ENCODE measurements at places on chromosomes 6 and 20.

GRCh38 chr6:41164551-41165120, 1.7 kb upstream of the TREM2 start:
- DNase-seq = no peak

DNA sequence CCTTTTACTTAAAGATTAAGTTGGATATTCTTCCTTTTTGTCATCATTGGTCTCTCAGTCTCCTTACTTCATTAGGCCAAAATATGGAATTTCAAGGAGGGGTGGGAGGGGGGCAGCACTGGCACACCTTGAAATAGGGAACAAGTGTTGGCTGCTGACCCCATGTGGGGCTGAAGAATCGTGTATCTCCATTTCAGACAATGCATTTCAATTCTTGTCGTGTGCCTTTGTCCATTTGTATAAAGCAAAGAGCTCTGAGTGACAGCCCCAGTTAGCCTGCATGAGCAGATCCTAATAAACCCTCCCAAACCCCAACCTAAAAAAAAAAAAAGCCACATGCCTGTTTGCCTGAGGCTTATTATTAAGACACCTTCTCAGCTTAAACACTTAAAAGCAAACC, 1.0 kb upstream of the TFAP2D start:
- no peak for DNase-seq

GRCh38 chr20:10522328-10522727, 87.2 kb downstream of the SLX4IP start:
- DNase-seq = no peak

DNA sequence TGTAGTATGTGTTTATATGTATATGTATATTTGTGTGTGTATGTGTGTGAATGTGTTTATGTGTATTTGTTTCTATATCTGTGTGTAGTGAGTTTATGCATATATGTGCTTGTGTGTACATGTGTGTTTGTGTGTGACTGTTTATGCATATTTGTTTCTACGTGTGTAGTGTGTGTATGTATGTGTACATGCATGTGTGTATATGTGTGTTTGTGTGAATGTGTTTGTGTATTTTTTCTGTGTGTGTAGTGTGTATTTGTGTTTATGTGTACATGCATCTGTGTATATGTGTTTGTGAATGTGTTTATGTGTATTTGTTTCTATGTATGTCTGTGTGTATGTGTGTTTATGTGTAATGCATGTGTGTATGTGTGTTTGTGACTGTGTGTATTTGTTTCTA, 12.1 kb upstream of the SMOC2 start:
- no peak for DNase-seq

- no peak for DNase-seq
These were observed 119.7 kb downstream of the SH3BGRL2 start for GRCh38 chr6:79750806-79751205.

DNA sequence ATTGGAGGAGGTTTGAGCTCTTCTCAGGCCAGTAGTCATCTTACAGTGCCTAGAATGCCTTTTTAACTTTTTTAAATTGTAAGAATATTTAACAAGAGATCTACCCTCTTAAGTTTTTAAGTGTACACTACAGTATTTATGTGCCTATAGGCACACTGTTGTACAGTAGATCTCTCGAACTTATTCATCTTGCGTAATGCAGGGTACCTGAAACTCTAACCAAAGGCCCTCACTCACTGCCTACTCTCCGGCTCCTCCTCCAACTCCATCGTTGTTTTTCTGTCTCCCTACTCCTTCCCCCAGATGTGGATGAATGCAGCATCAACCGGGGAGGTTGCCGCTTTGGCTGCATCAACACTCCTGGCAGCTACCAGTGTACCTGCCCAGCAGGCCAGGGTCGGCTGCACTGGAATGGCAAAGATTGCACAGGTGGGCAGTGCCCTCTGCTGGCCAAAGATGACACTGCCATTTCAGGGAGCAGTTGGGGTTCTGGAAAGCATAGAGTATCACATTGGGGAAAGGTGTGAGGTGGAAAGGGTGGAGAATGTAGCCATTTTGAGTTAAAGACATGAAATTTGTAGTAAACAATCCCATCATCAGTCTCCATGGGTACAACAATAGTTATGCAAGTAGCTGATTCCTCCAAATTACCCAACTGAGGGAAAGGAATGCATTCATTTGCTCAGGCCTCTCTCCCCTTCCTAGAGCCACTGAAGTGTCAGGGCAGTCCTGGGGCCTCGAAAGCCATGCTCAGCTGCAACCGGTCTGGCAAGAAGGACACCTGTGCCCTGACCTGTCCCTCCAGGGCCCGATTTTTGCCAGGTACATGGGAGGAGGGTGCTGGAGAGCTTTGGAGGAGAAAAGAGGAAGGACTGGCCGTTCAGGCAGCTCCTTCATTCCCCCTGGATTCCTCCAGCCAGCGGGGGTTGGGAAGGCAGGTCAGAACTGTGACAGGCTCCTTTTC, 18.4 kb upstream of the ZNF76 start:
- DNase-seq = peak; percentile 65

GRCh38 chr6:54873599-54873998, 27.0 kb downstream of the FAM83B start:
- DNase-seq = no peak

GRCh38 chr6:43644940-43645612, at the start of gene RSPH9:
RSPH9 (plus strand) TSS chr6:43645036; CDS start chr6:43645099, 63 bp downstream.
- DNase-seq = peak; percentile 72

DNA sequence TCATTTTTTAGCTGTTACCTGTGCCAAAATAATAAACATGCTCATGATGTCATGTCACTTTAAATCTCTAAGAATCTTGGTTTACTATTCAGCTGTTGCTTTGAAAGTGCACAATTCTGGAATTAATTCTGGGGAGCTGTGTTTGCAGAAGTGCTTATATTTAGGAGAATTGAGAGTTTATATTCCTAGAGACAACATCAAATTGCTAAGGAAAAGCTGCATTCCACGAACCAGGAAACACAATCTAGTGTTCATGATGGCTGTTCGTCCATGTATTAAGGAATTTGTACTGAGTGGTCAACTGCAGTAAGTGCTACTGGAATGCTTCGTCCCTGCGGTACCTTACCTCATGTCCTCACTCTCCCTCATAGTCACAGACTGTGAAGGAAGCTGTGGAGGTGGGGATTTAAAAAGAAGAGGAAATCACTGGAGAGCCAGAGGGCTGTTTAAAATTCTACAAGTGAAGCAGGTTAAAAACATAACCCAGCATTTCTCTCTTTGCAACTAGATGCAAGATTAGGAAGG, 161.0 kb downstream of the TRMT11 start:
- no peak for DNase-seq

DNA sequence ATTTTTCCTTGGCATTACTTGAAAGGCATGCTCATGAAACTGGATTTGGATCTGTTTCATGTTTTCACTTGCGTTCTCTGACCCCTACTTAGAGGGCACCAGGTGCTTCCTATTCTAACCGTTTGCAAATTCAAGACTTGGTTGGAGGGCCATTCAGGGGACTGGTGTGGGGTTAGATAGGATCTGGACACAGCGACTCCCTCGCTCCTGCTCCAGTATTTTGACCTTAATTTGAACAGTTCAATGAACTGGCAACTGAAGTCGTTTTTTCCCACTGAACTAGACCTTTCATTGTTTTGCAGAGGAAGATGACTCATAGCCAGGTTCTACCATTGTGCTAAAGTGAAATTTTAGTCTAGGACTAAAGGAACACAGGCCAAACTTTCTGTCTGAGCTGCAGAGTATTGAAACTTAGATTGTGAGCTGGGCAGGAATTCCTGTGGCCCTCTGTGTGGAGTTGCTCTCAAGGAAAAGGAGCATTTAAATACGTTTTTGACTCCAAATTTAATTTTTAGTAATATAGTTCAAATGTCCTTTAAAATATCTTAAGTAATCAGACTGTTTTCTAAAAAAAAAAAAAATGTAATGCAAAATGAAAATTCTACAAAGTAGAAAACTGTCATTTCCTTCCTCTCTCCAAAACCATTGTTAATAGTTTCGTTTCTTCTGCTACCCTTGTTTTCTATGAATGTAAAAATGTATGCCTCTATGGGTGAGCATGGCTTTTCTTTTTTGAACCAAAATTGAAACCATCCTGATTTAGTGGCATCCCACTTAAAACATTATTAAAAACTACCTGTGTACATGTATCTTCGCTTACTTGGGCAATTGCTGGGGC, 64.8 kb downstream of the UTRN start:
- no peak for DNase-seq

DNA sequence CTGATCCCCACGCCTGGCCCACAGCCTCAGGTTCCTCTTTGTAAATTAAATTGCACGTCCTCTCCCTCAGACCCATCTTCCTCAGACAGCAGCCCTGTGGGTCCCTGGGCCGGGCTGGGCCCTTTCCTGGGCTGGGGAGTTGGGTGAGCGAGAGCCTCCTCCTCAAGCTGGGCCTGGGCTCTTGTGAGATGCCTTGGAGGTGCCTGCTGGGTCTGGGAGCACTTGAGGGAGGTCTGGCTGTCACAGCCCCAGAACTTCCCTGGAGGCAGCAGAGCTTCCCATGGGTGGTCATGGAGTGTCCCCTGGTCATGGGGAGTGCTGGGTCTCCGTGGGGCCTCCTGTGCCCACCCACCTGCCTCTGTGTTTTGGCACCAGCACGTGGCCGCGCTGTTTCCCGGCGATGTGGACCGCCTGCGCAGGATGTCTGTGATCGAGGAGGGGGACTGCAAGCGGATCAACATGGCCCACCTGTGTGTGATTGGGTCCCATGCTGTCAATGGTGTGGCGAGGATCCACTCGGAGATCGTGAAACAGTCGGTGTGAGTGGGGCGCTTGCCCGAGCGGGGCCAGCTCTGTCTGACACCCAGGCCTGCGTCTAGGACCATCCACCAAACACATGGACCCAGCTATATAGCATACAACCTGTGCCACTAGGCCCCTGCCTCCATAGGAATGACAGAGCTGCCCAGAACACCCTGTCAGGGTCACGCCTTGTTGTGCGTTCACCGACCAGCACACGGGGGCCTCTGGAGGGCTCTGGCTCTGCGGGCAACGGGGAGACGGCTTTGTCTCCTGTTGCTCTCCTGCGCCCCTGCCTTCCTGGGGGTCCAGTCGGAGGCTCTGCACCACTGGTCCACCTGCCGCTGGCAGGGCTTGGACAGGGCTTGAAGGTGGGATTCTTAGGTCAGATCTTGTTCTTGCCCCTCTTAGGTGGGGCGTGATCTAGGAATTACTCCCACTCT, 33.0 kb downstream of the PYGB start:
- no peak for DNase-seq

GRCh38 chr20:32651537-32651936, 22.2 kb downstream of the C20orf203 start:
- no peak for DNase-seq

DNA sequence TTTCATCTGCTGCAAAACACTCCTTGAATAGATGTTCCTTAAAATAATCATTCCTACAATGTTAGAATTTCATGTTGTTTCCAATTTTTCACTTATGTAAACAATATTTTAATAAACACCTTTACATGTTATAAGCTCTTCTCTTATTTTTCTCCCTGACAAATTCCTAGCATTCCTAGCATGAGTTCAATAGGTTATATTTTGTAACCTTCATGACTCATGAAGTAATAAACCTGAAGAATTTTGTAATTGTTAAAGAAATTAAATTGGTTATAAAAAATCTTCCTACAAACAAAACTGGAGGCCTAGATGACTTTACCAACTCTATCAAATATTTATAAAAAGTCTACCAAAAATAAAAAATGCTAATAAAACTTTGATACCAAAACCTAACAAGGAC, 66.3 kb downstream of the NT5E start:
- DNase-seq = no peak

DNA sequence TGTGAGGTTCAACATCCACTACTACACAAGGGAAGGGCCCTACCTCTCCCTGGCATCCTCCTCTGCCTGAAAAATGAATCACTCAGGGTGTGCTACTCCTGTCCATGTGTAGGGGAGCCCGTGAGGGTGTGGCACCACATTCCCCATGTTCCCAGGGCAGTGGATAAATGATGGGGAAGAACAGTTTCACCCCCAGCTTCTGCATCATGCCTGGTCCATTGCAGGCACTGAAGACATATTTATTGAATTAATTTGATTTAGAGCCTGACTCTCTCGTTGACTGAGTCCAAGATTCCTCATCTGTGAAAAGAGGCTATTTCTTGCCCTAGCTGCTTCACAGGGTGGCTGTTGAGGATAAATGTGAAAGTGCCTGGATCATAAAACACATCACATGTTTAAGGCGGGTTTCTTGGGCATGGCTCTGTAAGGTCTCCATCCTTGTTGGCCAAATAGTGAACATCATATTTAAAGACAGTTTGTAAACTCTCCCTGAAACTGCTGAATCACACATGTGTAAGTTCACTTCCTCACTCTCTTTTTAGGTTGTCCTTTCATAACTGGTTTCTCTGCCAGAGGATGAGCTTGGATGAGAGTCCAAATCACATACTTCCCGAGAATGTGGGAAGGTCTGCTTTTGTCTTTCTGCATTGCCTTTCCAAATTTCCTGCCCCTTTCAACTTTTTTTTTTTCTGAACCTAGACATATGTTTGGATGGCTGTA, 79.7 kb upstream of the FYN start:
- no peak for DNase-seq

- DNase-seq = no peak
These were observed 74.7 kb upstream of the TMEM170B start for GRCh38 chr6:11462742-11463397.

- no peak for DNase-seq
These were observed 78.0 kb upstream of the FOXQ1 start for GRCh38 chr6:1233924-1234323.

- DNase-seq = no peak
These were observed 6.8 kb downstream of the GUCA1A start for GRCh38 chr6:42179945-42180313.

DNA sequence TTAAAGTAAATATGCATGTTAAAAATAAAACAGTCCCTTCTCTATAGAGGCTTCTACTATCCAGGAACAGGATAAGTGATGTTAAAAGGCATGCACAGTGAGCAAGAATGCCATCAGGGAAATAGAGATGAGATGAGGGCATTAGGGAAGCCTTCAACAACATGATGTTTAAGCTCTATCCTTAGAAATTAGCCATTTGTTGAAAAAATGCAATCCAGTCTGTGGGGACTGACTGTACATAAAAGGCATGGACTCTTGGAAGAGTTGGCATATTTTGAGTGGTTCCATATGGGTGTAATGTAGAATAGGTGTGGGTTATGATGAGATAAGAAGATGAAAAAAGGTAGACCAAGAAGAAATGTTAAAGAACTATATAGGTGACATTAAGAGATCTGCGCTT, 5.8 kb downstream of the KIAA0319 start:
- DNase-seq = no peak

GRCh38 chr20:29472606-29473005, 1784.9 kb upstream of the DEFB115 start:
- no peak for DNase-seq

DNA sequence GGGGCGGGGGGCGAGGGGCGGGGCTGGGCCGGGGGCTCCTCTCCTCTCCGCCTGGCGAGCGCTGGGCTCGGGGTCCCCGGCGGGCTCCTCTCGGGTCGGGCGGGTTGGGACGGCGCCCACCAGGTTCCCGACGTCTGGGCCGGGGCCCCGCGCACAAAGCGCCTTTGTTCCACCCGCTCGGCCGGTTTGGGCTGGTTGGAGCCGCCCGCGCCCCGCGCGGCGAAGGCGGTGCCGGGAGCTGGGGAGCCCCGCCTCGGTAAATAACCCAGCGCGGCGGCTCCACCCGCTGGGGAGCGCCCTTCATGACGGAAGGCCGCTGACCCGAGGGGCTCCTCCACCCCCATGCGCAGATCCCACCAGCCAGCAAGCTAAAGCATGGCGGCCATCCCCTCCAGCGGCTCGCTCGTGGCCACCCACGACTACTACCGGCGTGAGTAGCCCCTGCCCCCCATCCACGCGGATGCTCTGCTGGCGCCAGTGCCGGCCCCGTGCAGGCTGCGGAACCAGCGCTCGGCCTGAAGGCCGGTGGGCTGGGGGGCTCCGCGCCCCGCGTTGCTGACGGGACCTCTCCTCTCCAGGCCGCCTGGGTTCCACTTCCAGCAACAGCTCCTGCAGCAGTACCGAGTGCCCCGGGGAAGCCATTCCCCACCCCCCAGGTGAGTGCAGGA, 503 bp downstream of the PPDPF start:
- DNase-seq = peak; percentile 65
